Activated CD8-positive, alpha-beta memory T cell treated with anti-CD3 and anti-CD28 coated beads, Interleukin-2, amount 10 ng/mL, durations not matched to agents 7 days and 5 days (primary cell): ENCODE measurements at places on chromosomes 5 and 9.

- peak; percentile 62 for DNase-seq
Measured at GRCh38 chr9:19976226-19976625, 187.4 kb upstream of the SLC24A2 start.

DNA sequence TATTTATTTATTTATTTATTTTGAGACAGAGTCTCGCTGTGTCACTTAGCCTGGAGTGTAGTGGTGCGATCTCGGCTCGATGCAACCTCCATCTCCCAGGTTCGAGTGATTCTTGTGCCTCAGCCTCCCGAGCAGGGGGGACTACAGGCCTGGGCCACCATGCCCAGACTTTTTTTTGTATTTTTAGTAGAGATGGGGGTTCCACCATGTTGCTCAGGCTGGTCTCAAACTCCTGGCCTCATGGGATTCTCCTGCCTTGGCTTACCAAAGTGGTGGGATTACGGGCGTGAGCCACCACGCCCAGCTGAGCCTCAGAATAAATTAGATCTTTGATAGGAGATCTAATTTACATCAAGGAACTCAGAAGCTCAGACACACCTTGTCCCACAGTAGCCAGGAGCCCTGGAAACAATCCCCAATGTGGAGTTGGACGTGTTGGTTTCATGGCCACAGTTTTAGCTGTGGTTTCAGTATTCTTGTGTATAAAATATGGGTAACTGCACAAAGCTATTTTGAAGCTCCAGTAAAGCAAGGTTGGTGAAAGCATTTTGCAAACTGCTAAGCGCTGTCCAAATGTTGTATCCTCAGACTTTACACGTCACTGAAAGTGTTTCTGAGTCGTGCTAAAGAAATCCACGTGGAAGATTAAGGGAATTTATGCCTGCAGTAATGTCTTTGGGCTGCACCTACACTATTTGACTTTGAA is 3.0 kb upstream of the HNRNPAB start:
- DNase-seq: no peak

GRCh38 chr9:4540425-4540824 is 50.2 kb downstream of the SLC1A1 start:
- DNase-seq: no peak

DNA sequence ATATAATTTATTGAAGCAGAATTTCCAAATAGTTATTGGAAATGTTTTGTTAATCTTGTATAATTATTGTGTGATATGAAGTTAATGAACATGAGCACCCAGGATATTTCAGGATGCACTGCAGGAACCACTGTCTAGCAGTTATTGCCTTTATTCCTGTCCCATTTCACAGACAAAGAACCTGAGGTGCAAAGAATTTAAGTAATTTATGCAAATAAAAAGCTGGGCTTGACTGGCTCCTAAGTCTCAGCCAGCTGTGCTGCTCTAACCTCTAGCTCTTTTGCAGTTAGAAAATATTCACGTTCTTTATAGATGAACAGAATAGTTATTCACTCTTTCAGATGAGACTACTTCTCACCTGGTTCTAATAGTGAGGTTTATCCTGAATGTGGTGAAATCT is 50.0 kb upstream of the NUDT12 start:
- DNase-seq: no peak

- no peak for DNase-seq
Measured at GRCh38 chr9:107749787-107750444, 260.3 kb upstream of the KLF4 start.

GRCh38 chr9:13274886-13275641 is 4.4 kb downstream of the MPDZ start:
- no peak for DNase-seq

- no peak for DNase-seq
Measured at GRCh38 chr9:130703501-130703900, 9.9 kb downstream of the EXOSC2 start.

DNA sequence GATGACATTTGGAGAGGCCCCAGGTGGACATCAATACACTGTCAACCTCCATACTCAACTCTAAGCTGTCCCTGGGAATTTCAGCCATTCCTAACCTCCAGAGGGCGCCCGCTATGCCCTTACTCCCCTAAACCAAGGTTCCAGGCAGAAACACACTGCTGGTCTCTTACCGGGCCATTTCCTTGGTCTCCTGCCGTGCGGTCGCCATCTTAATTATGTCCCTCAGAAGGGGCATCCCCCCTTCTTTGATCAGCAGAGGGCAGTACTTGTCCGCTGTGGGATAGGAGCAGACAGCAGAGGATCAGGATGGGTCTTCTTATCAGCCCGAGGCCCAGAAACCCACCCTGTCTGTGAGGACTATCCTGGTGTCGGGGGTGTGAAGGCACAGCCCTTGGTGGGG is 9.3 kb upstream of the ZDHHC12 start:
- DNase-seq: no peak

DNA sequence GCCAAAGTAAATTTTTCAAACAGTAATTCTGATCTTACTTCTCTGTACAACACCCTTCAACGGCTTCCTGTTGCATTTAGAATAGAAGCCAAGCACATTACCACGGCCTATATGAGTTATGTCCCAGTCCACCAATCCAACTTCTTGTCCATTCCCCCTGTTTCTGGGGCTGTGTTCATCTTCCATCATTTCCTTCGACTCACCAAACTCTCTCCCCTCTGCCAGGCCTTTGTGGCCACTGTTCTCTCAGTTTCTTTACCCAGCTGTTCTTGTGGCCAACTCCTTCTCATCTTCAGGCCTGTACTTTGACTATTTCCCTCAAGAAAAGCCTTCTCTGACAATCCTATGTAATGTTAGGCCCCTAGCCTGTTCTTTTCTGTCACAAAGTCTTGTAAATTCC is 259.4 kb upstream of the EFNA5 start:
- no peak for DNase-seq

- no peak for DNase-seq
Measured at GRCh38 chr9:121483049-121483448, 16.6 kb downstream of the GGTA1 start.

DNA sequence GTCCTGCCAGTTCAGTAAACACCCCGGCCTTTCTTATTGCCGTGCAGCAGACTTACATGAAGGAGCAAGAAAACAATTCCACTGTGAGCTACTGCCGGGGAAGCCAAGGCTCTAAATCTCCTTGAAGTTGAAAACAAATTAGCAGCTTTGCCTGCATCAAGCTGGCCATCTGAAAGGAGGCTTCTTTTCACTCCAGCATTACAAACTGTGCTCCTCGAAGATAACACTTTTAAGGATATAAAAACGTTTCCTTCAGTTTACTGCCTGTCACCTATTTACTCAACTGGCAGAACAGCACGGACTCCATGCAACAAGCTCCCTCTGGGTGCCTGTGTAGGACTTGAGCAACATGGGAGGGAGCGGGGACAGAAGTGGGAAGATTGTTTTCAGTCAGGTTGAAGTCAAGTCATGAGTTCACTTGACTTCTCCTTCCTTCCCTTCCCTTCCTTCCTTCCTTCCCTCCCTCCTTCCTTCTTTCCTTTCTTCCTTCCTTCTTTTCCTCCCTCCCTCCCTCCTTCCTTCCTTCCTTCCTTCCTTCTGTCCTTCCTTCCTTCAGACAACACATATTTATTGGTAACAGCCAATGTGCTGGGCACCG is 67.4 kb downstream of the ZNF608 start:
- no peak for DNase-seq

DNA sequence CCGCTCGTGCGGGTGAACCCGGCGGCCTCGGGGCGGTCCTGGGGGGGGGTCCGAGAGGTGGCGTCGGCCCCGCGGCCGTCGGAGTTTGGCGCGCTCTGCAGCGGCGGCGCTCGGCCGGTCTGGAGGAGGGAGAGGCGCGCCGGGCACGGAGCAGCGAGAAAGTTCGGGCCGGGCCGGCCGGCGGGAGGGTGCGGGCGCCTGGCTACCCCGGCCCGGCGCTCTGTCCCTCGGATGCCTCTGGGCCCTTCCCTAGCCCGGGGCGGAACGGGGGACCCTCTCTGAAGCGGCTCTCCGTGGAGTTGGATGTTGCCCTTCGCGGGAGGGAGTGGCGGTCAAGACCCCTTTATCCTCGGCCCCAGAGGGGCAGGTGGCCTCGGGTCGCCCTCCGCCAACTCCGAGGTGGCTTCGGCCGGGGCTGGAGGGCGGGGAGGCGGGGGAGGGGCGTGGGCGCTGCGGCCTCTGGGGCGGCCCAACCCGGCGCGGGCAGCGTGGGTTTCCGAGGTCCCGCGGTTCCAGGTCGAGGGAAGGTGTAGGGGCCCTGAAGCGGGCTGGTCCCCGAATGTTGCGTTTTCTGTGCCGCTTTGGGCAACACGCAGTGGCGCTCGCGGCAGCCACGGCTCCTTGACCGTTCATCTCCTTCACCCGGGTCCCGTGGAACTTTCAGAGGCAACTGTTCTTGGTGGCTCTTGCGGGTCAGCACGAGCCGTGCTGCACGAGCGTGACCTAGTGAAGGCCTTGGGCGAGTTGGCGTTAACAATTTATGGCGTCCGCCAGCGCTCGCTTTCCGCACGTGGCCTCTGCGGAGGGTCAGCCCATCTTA is 290.5 kb downstream of the DOCK8 start:
- DNase-seq: no peak
